CD14-positive monocyte (primary cell): ENCODE measurements at places on chromosomes 3 and 15. TPM values are rescaled to one million over a fixed set of nuclear protein-coding genes. Genes with fewer than 3 reads are reported as not detected.

DNA sequence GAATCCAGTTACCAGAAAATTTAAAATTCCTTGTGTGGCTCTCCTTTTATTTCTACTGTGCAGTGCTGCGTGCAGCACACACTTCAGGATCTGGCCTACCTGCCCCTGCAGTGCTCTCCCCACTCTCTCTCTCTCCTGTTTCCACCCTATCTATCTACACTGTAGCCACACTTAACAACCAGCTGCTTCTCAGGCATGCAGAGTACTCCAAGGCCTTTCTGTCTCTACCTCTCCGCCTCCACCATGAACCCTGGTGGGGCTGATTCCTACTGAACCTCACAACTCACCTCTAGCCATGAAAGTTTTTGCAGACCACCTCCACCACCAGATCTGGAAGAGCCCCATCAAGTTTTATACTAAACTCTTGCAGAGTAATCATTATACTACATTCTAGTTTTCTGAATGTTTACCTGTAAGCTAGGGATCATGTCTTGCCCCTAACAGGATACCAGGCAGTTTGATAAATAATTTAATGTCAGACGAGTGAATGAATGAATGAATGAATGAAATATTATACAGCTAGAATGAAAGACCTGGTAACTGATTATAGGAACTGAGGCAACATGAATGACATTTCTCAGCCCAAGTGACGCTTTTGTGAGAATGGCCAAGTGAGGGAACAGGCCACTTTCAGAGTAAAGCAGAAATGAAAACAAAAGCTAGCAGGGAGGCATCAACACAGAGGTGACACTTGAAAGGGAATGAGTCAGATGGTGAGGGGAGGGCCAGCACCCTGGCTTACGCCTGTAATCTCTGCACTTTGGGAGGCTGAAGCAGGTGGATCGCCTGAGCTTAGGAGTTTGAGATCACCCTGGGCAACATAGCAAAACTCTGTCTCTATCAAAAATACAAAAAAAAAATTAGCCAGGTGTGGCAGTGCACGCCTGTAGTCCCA, 363.5 kb downstream of the FOXP1 start:
- no peak for DNase-seq

GRCh38 chr3:156576651-156577348, 21.9 kb upstream of the SSR3 start:
- peak; percentile 65 for DNase-seq

The HAUS2 gene
- polyA plus RNA-seq: 22.0 TPM

The SLC2A2 gene
- not detected for polyA plus RNA-seq

DNA sequence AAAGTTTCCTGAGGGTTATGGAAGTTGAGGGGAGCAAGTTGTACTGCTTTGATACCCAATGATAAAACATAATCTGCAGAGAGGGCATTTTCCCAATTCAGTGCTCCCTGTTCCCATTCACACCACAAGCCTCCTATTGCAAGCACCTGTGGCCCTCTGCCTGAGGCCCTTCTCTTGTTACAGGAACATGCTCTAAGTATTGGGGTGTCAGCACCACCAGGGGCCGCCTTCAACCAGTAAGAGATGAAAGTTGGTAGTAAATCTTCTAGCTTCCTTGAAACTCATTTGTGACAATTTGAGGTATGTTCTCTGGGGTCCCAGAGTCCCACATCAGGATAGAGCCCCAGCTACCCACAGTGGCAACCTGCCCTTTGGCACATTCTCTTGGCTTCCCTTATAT, 265.4 kb upstream of the ARHGEF26 start:
- DNase-seq: no peak

The SCAANT1 gene
- not detected for polyA plus RNA-seq

The PGBD4 gene
- 0.38 TPM for polyA plus RNA-seq

- no peak for DNase-seq
Measured at GRCh38 chr15:43531018-43531670, 13.7 kb downstream of the MAP1A start.

GRCh38 chr3:17011728-17012338, 127.1 kb downstream of the PLCL2 start:
- no peak for DNase-seq

DNA sequence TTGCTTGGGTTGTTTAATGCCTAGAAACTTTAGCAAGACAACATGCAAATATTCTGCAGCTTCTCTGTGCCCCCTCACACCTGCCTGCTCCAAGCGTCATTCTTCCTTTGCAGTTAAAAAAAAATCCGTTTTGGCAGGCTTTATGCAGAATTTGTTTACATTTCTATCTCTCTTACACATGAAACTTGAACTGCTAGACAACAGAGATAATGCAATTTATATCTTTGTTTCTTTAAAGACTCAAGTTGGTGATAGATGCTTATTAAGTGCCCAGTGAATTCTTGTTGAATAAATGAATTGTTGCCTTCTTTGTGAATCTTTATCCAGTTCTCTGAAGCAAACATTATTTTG, 53.2 kb downstream of the CHST2 start:
- DNase-seq: no peak

- DNase-seq: no peak
Measured at GRCh38 chr15:76178296-76179000, 118.7 kb downstream of the TMEM266 start.

- DNase-seq: no peak
Measured at GRCh38 chr15:39801641-39802309, 19.1 kb upstream of the FSIP1 start.

DNA sequence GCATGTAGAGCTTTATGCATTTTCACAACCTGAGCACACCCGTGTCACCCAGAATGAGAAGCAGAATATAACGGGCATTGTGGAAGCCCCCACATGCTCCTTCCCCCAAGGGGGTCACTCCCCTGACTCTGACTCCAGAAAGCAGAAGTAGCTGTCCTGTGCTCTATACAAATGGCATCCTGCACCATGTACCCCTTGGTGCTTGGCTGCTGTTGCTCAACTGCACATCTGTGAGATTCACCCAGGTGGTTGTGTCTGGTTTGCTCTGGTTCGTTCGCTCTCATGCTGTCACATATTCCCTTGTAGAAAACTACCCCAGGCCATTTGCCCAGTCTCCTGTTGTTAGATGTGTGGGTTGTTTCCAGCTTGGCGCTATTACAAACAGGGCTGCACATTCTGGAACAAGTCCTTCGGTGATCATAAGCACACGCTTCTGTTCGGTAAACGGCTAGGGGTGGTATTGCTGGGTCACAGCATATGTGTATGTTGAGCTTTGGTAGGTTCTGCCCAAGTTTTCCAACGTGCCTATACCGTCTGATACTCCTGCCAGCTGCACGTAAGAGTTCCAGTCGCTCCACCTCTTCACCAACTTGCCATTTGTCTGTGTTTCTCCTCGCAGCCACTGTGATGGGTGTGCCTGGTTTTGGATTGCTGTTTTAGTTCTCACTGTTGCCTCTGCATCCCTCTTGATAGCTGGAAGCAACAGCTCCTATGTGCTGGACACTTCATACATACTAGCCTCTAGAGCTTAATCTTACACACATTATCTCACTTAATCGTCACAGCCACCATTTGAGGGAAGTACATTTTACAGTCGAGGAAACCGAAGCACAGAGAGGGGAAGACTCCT, 65.4 kb upstream of the SLC6A6 start:
- DNase-seq: no peak

- no peak for DNase-seq
Measured at GRCh38 chr15:99909592-99910295, 176.5 kb upstream of the LYSMD4 start.

The IQCF5 gene
- not detected in 2 replicates for polyA plus RNA-seq

- DNase-seq: no peak
Measured at GRCh38 chr3:4756057-4756775, 223.0 kb upstream of the BHLHE40 start.

GRCh38 chr3:194203482-194204041, 67.6 kb downstream of the HES1 start:
- DNase-seq: peak; percentile 9

GRCh38 chr3:82085356-82085755, 323.9 kb upstream of the GBE1 start:
- no peak for DNase-seq

DNA sequence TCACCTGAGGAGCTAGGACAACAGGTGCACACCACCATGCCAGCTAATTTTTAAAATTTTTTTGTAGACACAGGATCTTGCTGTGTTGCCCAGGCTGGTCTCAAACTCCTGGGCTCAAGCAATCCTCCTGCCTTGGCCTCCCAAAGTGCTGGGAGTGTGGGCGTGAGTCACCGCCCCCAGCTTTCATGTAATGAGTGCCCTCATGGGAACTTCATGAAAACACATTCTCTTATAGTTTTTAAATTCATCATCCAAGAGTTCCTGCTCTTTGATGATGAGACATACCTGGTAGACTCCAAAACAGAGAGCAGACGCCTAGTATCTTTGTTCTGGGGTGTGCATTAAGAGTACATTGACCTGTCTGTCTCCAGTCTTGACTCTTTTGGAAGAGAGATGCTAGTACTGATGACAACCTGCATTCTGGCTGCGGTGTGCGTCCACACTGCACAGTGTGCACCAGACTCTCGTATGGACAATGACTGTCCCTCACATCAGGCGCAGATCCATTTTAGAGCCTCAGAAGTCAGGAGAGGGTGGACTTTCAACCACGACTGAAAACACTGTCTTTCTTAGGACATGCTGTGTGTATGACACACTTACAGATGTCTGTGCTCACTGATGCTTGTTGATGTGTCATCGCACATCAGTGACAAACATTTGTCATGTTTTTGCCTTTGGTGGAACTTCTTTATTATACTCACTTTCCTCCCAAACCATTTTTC, 2.0 kb downstream of the NRROS start:
- DNase-seq: peak; percentile 83

The POMGNT2 gene
- polyA plus RNA-seq: 4.3 TPM

GRCh38 chr15:57224664-57225063, 151.6 kb upstream of the CGNL1 start:
- no peak for DNase-seq

The UCN2 gene
- not detected for polyA plus RNA-seq

- no peak for DNase-seq
Measured at GRCh38 chr3:186100398-186100797, 8.5 kb downstream of the ETV5 start.

GRCh38 chr3:10338591-10339353, 17.9 kb upstream of the SEC13 start:
- DNase-seq: no peak

DNA sequence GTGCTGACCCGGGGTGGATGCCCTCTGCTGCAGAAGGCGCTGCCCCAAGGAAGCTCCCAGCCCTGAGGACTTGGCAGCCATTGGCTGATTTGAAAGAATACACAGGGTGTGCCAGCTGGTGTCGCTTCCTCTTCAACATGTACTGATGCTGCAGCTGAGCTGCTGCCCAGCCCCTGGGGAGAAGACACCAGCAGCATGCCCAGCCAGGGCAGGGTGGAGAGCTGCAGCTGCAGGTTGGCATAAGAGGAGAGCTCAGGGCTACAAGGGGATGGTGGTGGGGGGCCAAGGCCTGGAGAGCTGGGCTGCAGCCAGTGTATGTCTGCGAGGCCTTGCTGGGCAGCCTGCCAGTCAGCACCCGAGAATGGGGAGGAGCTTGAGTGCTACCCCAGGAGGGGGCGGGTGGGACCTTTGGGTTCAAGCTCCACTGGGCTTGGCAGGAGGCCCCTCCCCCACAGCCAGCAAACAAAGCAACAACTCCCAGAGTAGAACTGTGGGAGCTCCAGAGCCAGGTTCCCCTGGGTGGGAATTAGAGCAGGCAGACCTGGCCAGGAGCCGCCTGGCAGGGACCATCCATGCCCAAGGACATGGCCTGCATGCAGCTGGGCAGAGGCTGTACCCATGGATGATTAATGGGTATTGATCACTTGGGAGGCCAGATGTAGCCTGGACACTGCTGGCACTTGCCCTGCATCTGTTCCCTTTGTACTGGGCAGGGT, 9.2 kb upstream of the SEMA4B start:
- DNase-seq: peak; percentile 54

The IL17RE gene
- polyA plus RNA-seq: not detected

GRCh38 chr3:126956361-126956760, 26.6 kb upstream of the PLXNA1 start:
- no peak for DNase-seq

- DNase-seq: no peak
Measured at GRCh38 chr15:28960979-28961378, 75.2 kb downstream of the APBA2 start.

GRCh38 chr15:32718821-32719716, 1.3 kb downstream of the GREM1 start:
- no peak for DNase-seq
